Lower leg skin (tissue), 4 donors: ENCODE measurements at places on chromosomes 7 and 10. TPM values are rescaled to one million over a fixed set of nuclear protein-coding genes. Genes with fewer than 3 reads are reported as not detected.

- no peak for DNase-seq
These were observed 31.1 kb downstream of the MRPS24 start for GRCh38 chr7:43838201-43838658.

WIPF3 gene
- total RNA-seq = 1.2 TPM

DNA sequence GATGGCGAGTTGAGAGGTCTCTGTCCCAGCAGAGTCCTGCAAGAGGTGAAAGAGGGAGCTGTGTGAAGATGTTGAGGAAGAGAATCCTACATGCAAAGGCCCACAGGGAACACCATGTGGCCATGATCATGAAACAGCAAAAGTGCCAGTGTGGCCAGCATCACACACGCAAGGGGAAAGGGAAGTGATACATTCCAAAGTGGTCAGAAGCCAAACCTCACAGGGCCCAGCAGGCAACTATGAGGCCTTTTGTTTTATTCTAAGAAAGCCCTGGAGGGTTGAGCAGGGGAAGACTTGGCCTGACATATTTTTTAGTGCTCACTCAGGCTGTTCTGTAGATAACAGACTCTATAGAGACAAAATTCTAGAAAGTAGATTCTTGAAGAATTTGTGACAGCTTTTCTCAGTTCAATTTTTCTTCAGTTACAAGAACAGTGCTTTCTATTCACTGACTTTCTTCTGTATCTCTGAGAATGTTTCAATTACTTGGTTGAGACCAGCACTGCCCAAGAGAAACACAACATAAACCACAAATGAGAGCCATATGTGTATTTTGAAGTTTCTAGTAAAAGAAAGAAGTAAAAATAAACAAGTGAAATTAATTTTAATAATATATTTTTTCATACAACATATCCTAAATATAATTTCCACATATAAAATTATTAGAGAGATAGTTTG lies 82.3 kb downstream of the HTR7 start:
- DNase-seq = no peak

ARID5B gene
- total RNA-seq = 127 TPM

- no peak for DNase-seq
These were observed 208.2 kb upstream of the INHBA start for GRCh38 chr7:41910940-41911600.

CRTAC1 gene
- total RNA-seq = 2.9 TPM

- no peak for DNase-seq
These were observed 25.7 kb downstream of the TMEM176A start for GRCh38 chr7:150826061-150826849.

DNA sequence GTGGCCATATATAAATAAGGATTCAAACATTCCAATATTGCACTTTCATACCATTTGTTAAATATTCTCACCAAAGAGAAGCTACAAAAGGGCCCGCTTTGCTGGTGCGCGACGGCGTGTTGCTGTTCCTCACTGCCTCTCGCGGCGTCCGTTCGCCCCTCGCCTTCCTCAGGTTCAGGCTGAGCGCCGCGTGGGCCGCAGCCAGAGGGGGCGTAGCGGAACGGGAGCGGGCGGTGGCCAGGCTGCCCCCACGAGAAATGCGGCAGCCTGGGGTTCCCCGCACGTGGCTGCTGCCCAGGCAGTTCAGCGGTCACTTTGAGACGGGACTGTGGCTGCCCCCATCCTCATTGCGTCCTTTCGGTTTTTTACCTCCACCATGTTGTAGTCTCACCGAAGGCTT lies 67.3 kb upstream of the VWDE start:
- no peak for DNase-seq

DNA sequence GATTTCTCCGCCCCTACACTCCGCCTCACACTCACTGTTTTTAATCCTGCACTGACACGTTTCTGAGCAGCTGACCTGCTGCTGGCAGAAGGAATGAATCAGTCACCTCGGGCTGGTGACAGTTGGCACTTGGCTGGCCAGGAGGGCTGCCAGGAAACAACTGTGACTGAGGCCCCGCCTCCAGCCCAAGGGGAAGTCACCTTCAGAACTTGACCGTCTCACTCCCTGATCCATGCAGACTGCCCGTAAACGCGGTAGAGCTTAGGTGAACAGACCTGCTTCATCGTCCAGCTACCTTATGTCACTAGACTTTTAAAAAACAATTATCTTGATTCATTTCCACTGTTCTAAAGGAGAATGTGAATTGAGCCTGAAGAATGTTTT lies 107.5 kb downstream of the DOCK1 start:
- peak; percentile 93 for DNase-seq

DNA sequence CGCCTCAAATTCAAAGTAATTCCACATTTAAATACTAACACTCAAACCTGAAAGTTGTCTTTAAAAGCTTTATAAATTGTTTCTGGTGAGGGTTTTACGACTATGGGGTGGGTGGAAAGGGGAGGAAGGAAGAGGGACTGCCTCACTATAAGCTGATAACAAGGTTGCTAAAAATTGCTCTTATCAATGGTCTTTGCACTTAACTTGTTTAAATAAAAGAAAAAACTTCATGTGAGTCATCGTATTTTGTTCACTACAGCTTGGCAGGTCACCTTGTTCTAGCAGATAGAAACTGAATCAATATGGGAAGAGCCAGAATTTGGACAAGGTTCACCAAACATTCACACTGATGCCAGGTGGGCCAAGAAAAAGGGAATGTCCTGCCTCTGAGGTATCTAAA lies 129.2 kb downstream of the TES start:
- no peak for DNase-seq

GARIN1A gene
- 0.26 TPM for total RNA-seq

DNA sequence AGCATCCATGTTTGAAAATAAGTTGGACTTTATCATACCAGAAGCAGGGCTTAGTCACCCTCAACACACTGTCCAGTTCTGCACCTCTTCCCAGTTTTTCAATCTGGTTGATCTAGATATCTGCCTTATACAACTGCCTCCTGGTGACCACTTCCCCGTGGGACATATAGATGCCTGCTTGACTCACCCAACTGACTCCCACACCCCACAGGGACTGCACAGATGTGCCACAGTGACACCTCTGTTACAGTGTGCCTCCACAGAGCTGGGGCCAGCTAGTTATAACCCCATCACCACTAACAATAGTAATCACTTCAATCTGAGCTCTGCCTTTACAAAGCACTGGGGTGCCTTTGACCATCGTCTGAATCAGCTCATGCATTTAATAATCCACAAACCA lies 82.6 kb upstream of the AOAH start:
- no peak for DNase-seq

DNA sequence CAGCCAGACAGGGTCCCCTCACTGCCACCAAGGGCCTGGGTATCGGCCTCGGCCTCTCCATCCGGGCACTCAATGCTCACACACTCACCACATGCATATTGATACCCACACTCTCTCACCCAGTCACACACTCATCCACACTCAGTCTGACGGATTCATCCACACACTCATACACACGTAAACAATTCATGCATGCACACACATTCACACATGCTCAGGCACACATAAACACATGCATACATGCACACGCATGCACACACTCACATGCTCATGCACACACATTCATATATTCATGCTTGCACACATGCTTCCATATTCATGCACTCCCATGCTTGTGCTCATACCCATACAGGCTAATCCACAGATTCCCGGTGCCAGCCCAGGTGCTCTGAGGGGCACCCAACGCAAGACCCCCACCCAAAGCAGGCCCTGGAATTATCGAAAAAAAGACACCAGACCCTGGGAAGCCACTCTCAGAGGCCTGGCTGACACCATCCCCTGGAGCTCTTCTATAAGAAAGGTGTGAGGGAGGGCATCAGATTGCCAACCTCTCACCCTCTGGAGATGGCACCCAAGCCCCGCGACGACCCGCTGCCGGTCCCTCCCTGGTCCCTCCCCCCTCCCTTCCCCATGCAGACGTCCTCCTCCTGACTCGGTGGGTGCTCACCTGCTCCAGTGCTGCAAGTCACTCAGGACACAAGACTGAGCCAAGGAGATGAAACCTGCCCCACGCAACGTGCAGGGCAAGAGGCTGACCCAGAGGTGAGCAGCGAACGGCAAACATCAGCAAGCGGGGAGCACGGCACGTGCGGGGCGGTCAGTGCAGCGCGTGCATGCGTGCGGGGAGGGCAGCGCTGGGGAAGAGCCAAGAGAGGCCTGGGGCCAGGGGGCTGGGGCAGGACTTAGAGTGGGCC lies 15.2 kb downstream of the STK32C start:
- DNase-seq = no peak

DNA sequence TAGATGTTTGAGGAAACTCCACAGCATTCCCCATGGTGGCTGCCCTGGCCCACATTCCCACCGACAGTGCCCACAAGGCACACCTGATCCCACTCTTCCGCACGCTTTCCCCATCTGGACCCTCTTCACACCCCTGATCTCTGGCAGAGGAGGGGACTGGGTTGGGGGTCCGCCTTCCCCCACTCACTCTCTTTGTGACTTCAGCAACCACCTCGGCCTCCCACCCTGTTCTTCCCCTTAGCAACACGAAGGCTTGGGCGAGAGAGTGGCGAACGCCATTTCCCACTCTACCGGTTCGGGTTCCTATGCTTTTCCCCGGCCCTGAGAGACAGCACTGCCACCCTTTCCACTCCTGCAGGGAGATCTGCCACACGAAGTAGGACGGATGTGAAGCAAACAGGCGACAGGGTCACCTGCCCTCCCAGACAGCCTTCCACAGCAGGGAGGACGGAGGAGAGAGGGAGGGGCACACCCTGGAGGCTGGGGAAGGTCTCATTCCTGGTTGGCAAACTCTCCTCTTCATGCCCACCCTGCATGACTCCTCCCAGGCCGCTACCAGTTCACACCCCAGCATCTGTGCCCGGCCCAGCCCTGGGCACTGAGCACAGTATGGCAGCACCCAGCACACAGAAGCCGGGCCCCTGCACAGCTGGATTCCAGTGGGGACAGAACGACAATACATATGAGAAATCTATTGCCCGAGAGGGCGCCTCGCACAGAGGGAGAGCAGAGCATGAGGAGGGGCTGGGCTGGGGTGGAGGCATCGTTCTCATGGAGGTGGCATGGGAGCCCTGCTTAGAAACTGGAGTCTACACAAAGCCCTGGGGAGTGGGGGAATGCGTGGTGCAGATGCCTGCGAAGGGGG lies 93.5 kb downstream of the PAXIP1 start:
- DNase-seq = no peak

DNA sequence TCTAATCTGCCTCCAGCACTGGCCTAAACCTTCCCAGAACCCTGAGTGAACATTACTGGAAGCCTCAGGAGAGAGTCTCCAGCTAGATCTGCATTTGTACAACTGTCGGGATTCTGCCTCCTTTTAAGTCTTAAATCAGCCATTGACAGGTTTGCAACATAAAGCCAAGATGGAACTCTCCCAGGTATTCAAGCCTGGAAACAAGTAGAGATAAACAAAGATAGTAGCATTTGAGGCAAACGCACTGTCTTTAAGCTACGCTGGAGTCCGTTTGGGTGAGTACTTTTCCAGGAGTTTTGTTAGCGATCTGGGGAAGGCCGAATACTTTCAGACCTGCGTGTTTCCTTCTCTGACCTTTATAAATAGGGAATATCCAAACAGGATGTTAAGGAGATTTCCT lies 317.2 kb upstream of the FZD8 start:
- DNase-seq = no peak

DNA sequence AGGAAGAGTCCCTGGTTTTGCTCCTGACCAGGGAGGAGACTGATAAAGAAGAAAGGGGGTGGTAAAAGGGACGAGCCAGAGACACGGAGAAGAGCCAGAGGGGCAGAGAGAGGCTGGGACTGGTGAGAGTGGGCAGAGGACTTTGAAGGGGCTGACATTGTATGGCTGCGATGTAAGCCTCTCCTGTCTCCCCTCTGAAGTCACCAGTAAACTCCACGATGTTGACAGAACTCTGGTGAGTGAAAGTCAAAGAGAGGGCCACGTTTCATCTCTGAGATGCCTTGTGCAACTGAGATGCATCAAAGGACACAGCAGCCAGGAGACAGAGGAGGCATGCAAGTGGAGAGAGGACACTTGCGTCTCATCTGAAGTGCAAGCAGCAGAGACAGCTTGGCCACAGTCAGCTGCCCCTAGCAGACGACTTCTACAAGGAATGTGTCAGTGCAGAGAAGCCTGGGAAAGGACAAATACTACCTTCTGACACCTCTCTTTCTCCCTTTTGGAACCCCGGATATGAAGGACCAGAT lies 54.3 kb downstream of the SMKR1 start:
- no peak for DNase-seq

DNA sequence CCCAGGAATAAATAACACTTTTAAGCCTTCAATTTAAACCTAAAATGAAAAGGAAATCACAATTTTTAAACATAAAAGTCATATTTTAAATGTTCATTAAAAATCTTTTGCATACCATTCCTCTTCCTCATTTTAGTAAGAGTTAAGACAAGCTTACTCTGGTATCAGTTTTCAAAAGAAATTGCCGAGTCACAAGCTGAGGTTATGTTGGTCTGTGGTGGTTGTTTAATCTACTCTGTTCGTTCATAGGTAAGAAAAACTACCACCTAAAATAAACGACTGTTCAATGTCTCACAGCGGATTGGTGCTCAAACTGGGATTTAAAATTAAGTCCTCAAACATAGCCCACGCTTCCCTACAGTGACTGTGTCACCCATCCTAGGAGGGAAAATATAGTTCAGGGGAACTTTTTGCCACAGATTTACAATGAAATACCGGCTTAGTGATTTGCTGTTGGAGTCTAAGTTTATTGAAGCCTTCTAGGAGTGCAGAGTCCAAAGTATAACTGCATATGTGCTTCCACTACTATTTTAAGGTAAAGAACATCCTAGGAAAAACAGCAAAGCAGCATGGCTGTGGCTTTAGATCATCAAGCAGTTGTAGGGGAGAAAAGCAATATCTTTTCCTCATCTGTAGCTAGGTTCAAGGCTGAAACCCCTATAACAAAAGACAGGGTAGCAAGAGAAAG lies 61.1 kb downstream of the GNAT3 start:
- no peak for DNase-seq

DNA sequence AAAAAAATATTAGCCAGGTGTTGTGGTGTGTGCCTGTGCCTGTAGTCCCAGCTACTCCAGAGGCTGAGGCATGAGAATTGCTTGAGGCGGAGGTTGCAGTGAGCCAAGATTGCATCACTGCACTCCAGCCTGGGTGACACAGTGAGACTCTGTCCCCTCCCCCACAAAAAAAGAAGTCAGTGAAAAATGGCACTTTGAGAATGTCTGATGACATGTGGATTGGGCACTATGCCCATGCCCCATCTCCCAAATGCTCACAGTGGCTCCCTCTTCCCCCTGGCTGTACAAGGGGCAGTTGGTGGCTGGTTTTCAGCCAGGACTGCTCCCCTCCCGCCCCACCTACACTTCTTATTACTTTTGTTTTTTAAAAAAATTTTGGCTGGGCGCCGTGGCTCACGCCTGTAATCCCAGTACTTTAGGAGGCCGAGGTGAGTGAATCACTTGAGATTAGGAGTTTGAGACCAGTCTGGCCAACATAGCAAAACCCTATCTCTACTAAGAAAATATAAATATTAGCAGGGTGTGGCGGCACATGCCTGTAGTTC lies 26.1 kb downstream of the IL15RA start:
- peak; percentile 67 for DNase-seq

GRCh38 chr10:75974080-75974479 lies 542.7 kb downstream of the LRMDA start:
- DNase-seq = no peak

GRCh38 chr7:138898255-138898654 lies 82.9 kb downstream of the KIAA1549 start:
- no peak for DNase-seq
